ENCODE measurements at places on chromosomes 13 and 19. TPM values are rescaled to one million over a fixed set of nuclear protein-coding genes. Genes with fewer than 3 reads are reported as not detected.
A peak's percentile ranks its signal among the peaks of the same experiment; 100 is the strongest.

GRCh38 chr13:35930665-35931631 is 200.2 kb downstream of the DCLK1 start:
- DNase-seq: no peak

DNA sequence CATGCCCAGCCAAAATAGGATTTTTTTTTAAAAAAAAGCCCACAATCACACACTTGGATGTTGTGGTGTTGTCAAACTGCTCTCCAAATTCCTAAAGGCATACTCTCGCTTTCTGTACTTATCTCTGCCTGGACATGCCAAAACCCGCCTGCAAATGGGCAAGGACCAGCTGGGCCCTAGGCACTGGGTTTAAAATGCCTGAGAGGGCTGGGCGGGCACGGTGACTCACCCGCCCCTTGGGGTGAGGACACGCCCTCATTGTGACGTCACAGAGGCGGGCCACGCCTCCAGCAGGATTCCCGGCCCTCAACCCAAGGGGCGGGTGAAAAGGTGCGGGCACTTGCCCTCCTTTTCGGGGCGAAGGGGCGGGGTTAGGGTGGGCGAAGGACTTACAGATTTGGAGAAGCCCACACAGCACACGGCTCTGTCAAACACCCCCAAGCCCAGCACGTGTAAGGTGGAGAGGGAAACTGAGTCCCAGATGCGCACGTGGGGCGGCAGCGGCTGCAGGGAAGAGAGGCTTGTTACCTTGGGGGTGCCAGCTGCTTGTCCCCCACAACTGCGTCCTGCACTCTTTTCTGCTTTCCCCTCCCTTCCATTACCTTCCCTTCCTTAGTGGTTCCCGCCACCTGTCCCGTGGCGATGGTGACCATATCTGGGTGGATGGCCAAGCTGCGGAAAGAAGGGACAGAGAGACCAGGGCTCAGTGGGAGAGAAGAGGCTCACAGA is 6.6 kb downstream of the EML2 start:
- peak; percentile 91 for DNase-seq

DNA sequence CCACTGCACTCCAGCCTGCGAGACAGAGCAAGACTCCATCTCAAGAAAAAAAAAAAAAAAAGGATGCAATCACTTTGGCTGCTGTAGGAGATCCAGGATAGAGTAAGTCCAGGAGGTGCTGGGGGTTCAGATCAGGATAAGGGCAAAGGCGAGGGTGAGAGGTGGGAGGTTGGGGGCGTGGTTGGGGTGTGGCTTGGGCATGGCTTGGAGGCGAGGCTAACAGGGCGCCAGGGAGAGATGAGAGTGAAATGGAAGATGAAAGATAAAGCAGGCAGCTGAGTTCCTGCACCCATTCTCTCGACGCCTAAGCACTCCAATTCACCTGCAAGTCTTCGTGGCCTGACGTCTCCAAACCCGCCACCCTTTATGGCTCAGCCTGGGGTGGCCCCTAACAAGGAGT is 25.0 kb upstream of the ZNRF4 start:
- DNase-seq: no peak

PLPPR2 gene
- 37.4 TPM for total RNA-seq

EFNB2 gene
- 24.8 TPM for total RNA-seq

Data from aorta (tissue), 5 donors.